Amygdala (tissue), 56 donors: ENCODE measurements at places on chromosomes 2 and 18.
A peak's percentile ranks its signal among the peaks of the same experiment; 100 is the strongest.

DNA sequence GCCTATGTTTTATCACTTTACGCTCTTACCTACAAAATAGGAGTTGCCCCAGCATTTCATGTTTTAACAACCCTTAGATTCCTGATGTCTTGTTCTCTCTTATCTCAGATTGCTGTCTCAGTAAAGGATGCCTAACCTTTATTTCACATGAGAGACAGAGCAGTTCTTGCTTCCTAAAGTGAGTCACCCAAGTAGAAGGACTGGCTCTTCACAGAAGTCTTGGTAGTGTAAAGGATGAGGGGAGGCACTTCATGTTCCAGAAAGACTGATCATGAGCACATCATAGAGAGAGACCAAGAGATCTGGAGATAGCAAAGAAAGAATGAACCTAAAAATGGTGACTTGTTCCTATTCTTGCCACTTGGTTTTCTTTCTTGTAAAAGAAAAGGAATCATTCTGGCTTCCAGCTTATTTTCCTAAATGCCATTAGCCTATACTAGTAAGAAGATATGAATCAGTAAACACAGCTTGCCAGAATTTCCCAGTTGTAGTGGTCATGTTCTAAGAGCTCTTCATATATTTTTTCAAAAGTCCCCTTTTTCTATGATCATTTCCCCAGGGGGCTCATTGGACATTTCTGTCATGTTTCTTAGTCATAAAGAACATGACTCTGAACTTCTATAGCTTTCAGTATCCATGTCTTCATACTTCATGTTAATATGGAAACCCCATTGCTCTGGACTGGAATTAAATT is 54.9 kb downstream of the MAPRE2 start:
- DNase-seq, result no peak

DNA sequence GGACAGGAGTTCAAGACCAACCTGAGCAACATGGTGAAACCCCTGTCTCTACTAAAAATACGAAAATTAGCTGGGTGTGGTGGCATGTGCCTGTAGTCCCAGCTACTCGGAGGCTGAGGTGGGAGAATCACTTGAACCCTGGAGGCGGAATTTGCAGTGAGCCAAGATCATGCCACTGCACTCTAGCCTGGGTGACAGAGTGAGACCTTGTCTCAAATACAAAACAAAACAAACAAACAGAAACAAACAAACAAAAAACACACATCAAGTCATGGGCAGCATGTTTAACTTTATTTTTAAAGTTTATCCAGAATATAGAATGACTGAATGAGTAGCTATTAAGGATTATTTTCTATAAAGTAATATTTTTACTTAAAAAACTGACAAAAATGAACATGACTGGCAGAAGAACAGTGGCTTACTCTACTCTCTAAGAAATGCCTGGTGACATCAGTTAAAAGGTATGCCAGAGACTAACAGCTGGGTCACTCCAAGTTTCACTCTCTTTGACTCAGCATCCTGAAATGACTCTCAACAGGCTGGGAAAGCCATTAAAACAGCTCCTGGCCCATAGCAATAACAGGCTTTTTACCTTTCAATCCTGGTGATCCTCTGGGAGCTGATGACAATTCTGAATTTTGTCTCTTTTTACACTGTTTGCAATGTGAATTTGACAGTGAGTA is 281.6 kb upstream of the STON1 start:
- DNase-seq, result no peak

- no peak for DNase-seq
Observed at GRCh38 chr18:31040686-31041270, 1.8 kb downstream of the DSC3 start.

GRCh38 chr2:128361376-128362131 is 42.9 kb upstream of the HS6ST1 start:
- DNase-seq, result no peak

DNA sequence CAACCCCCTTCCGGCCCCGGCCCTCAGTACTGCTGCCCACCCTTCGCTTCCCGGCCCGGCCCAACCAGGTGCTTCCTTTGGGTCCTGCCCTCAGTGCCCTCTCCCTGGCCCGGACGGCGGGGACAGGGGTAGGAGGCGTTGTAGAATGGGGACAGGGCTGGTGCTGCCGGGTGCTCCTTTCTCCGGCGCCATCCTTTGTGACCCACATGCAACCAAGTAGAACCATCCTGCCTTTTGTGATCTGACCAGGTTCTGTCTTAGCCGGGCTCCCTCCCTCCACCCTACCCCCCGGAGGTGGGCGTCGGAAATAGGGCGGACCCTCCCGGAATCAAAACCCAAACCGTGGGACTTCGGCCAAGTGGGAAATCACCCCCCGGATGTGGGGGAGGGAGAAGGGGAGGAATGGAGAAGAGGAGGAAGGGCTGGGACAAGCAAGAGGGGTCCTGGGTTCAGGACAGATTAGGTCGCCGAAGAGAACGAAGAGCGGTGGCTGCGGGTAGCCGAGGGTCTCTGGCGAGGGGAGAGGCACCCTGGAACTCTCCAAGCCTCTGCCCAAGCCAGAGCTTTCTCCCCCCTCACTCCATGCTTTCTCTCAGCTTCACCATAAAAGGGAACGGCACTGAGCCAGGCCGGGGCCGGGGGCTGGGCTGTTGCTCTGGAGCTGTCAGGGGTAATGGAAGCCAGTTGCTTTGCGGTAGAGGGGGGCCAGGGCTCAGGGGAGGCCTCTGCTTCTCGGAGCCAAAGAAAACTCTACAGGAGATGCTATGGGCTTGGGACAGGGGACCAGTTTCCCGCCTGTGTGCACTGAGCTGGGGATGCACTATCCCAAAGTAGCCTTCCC is 756 bp upstream of the OST4 start:
- no peak for DNase-seq

- DNase-seq, result no peak
Observed at GRCh38 chr2:190119923-190120590, 57.5 kb upstream of the MSTN start.

- DNase-seq, result no peak
Observed at GRCh38 chr2:108073415-108074072, 87.2 kb downstream of the SLC5A7 start.

GRCh38 chr2:241615041-241615440 is 21.9 kb downstream of the THAP4 start:
- no peak for DNase-seq

DNA sequence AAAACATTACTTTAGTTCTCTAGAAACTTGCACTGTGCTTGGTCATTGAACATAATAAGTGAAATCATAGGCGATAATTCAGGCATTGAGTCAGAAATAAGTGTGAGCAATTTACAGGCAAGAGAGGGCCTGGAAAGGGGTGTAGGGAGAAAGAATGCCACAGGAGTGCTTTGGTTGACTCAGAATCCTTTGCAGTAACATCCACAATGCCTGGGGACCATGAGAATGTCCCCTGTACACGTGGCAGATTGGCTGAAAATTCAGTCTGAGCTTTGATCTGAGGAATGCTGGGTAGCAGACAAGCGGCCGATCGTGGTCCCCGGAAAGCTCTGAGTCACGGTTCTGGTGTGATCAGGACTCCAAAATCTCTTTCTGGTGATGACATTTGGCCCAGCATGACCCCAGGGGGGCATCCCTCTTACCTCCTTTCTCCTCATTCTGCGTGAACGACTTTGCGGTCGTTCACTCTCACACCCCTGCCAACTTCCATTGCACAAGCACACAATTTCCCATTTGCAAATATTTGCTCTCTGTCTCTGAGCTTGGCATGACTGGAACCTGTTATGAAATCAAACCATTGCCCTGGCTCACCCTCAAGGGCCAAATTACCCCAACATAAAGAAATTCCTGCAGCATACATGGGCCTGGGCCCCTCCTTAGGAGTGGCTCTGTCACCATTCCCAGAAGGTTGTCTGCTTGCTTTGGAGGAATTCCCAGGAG is 305.0 kb upstream of the EPAS1 start:
- no peak for DNase-seq

GRCh38 chr18:76619621-76620315 is 124.7 kb upstream of the ZNF516 start:
- no peak for DNase-seq

GRCh38 chr2:135817951-135818350 is 19.0 kb downstream of the LCT start:
- DNase-seq, result no peak

DNA sequence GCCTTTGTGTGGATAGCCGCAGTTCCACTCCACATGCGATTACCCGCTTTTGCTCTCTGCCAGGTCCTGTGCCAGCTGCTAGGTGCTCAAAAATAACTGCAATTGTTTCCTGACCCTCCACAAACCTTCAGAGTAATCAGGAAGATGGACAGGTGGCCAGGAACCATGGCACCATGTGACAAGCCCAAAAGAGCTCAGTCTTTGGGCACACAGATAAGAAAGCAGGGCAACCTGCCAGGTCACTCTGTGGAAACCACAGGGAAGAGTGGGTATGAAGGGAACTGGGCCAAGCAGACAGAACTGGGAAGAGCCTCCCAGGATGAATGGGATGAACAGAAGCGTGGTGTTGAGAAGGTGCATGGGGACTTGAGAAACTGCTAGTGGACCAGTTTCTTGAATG is 79.4 kb upstream of the AGAP1 start:
- no peak for DNase-seq

- no peak for DNase-seq
Observed at GRCh38 chr2:144824306-144825080, 304.6 kb upstream of the ZEB2 start.

GRCh38 chr2:54945391-54946219 is 104.6 kb downstream of the RTN4 start:
- DNase-seq, result peak; percentile 65

- DNase-seq, result no peak
Observed at GRCh38 chr2:43149482-43150107, 76.8 kb downstream of the ZFP36L2 start.

DNA sequence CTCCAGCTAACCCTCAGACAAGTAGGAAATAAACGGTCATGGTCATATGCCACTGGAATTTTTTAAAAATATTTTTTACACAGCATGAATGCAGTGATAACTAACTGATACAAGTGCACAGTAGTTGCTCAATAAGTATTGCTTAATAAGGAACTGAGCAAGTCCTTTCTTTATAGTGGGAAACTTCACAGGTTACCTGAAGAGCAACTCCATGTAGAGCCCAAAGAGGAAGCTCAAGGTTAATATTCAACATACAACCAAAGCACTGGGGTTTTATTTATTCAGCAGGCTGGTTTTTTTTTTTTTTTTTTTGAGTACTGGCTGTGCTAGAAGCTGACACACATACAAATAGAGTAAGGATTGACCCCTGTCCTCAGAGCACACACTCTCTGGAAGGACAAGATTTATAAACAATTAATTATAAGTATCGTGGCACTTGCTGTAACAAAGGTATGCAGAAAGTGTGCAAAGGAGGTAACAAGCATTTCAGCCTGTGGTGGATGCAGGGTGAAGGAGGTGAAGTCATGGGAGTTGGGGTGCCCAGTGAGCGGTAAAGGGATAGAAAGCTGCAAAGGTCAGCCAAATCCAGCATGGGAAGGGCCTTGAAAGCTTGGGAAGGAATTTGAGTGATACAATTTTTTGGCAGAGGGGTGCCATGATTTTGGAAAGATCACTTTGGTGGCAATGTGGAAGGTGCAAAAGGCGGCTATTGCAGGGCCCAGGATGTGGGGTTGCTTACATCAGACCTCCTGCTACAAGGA is 52.7 kb downstream of the ATOH8 start:
- no peak for DNase-seq

GRCh38 chr18:74402806-74403433 is 54.2 kb downstream of the DIPK1C start:
- no peak for DNase-seq

- no peak for DNase-seq
Observed at GRCh38 chr18:57961876-57962505, 82.0 kb upstream of the NEDD4L start.

- DNase-seq, result no peak
Observed at GRCh38 chr2:156279446-156280150, 52.9 kb downstream of the NR4A2 start.

- DNase-seq, result no peak
Observed at GRCh38 chr18:50240080-50240563, 26.2 kb downstream of the CFAP53 start.

DNA sequence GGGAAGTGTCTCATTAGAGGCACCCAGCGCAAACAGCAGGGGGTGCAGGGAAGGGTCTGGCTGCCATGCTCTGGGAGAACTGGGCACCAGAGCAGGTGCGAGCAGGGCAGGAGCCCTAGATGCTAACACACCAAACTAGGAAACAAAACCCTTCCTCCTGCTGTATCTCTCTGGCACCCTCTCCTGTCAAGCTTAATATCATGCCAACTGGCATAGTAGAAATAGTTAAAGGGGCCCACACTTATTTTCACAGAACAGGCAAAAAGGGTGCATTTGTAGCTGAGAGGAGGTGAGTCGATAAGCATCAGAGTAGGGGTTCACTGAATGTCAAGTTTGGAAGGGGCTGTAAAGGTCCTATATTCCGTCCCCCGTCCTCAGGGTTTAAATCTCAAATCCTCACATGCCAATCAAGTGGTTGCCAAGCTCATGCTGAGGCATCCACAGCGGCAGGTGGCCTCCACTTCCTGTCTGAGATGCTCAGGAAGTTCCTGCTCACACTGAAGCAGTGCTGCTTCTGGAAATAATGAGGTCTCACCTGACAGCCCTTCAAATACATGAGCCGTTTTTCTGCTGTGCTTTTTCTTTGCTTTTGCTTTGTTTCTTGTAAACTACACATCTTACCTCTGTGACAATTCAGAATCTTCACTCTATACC is 14.9 kb upstream of the ACKR3 start:
- DNase-seq, result no peak

DNA sequence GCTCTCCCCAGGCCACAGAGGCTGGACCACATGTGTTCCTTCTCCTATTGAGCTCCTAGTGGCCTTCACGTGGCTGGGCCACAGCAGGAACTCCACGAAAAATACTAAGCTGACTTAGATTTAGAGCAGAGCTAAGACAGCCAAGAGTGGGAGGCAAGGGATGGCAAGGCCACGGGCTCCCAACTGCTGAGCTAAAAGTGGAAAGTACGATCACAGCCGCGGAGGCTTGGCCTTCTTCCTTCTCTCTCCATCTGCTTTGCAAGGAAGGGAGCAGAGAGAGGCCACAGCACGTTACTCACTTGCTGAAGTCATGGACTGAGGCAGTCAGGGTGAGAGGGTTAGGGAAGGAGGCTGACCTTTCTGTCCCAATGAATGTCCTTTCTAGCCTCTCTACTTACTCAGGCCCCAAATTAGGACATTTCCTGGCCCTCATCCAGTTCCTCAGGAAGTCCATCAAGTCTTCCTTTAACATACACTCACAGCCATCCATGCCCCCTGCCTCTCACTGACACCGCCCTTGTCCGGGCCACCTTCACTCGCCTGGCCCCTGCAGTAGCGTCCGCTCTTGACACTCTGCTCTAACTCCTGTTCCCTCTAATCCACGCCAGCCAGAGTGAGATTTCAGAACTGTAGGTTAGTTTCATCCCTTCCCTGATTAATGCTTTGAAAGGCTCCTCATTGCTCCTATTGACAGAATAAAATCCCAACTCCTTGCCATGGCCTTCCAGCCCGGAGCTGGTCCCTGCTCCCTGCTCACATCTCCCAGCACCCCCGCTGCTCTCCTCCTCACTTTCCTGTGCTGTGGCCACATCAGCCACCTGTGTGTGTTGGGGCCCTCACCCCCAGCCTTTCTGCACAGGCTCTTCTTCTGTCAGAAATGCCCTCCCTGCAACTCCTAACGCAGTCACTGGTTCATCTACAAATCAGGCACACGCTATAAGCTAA is 204.2 kb downstream of the CYP26B1 start:
- DNase-seq, result no peak
